Pulmonary artery endothelial cell (primary cell): ENCODE measurements at places on chromosomes 7 and 10.

GRCh38 chr10:51804866-51805265 is 105.5 kb upstream of the CSTF2T start:
- DNase-seq = no peak

DNA sequence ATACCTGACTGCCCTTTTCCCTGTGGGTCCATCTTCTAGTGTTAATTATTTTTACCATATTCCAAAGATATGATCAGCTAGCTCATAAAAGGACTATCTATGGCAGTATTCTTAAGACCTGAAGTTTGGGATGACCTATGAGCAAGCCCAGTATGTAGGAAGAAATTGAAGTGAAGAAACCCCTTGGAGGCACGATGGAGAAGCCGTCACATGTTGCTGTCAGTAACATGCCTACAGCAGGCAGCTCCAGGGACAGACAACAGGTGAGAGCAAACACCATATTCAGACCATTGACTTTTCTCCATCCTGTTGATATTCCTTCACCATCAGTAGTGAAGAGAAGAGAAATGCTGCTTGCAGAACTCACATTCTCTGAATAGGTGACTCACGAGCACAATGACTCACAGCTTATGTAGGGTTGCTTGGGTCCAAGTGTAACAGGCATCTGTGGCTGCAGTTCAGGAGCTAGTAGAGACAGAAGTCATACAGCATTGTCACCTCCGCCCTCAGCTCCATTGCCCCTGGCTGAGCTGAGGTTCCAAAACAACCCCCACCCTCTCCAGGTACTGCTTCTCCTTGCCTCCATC is 8.4 kb upstream of the LYZL2 start:
- DNase-seq = peak; percentile 75

DNA sequence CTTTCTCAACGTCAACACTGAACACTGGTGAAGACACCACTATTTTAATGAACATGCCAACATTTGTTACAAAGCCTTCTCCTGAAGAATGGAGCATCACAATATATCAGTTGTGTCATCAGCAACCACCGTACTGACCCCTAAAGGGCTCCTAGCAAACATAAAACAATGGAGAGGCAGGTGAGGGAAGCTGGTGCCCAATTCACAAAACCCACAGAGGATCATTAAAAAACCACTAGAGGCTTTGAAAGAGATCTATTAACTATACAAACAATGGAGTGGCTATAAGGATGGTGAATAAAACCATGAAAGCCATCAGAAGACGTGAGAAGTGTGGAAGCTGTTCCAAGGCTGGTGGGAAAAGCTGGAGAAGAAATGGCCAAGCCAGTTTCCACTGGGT is 150.8 kb downstream of the FAM107B start:
- DNase-seq = no peak

DNA sequence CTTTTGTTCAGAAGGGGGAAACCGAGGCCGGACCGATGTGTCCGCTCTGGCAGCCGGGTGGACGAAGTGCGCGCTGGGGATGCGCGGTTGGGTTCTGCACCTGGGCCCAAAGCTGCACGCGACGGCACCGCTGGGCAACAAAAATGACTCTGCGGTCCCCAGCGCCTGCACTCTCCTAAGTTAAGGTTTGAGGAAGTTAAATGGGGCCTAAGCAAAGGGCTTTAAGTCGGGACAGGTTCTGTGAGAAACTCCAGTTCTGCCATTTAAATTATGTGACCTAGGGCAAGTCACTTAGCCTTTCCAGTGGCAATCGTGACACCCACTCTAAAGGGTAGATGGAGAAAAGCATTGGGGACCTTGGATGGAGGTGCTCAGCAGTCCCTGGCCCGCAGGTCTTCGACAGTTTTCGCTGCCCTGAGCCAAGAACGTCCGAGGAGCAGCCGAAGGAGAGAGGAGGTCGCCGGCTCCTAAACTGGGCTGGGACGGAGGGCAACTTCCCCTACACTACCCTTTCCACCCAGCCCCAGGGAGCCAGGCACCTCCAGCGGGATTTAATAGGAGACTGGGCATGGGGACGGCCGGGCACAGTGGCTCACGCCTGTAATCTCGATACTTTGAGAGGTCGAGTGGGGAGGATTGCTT is 534 bp upstream of the ACBD5 start:
- DNase-seq = no peak

GRCh38 chr10:100141446-100142087 is 44.3 kb downstream of the ERLIN1 start:
- DNase-seq = no peak

GRCh38 chr7:2792856-2793487 is 51.1 kb downstream of the GNA12 start:
- DNase-seq = no peak
